ENCODE measurements at places on chromosomes 6 and 20.

DNA sequence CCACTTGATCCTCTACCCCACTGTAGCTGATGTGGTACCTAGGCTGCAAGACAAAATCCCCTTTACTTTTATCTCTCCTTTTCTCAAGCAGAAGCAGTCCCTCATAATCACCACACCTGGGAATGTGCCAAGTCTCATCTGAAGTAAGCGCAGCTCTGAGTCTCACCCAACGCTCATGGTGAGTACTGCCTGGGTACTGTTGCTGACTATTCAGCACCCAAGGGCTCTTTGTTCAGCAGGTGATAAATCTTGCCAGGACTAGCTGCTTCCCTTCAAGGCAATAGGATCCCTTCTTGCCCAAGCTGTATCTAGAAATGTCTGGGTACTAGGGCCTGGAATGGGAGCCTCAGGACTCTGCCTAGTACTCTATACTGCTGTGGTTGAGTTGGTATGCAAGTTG lies 70.9 kb downstream of the GCLC start:
- DNase-seq, result no peak

GRCh38 chr6:1247056-1247455 lies 64.8 kb upstream of the FOXQ1 start:
- DNase-seq, result no peak

DNA sequence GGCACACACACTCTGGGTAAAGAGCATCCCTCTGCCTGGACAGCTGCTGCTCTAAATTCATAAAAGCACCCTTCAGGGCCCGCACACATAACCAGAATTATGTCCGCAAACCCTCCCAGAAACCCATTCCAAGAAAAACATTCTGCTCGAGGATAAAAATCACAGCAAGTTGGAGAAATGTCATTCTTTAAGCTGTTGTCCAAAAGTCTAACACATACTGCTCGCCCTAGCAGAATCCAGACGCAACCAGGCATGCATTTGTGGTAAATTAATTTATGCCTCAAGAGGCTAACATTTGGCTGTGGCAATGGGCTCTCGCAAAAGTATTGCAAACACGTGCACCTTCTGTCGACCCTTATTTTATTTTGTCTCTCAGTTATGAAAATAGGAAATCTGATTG lies 116.1 kb upstream of the INSM1 start:
- DNase-seq, result no peak

DNA sequence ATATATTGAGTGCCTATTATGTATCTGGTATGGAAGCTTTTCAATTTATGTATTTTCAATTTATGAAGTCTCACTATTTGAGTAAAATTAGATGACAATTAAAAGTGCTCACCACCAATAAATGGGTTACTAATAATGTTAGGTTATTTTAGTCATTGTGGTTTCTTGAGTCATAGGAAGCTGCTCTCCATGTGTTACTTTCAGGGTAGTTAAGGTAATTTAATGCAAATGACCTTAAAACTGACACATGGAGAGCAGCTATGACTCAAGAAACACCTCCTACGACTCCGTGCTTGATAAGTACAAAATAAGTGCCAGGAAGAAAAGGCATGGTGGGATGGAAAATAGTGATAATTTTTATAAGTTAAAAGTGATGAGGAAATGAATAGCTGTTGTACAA lies 16.5 kb upstream of the TINAG start:
- DNase-seq, result no peak

GRCh38 chr20:2386516-2387179 lies 5.9 kb downstream of the TGM6 start:
- no peak for DNase-seq

- no peak for DNase-seq
Observed at GRCh38 chr6:48917233-48917632, 545.8 kb downstream of the MMUT start.

DNA sequence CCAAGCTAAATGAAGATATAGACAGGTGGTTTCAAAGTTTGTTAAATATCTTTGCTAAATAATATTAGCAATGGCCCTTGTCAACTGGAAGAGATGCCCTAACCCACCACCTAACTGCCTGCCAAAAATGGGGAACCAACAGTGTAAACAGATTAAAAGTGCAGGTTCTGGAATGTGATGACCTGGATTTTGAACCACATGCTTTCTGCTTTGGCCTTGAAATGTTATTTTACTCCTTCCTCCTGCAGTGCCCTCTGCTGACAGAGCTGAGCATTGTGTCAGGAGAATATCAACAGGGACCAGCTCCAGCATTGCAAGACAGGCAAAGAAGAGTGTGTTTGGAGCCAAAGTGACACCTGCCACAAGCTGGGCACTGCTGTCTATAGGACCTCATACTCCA lies 226.6 kb downstream of the MYLK4 start:
- DNase-seq, result no peak

- no peak for DNase-seq
Observed at GRCh38 chr20:54229566-54230160, 21.8 kb downstream of the PFDN4 start.

DNA sequence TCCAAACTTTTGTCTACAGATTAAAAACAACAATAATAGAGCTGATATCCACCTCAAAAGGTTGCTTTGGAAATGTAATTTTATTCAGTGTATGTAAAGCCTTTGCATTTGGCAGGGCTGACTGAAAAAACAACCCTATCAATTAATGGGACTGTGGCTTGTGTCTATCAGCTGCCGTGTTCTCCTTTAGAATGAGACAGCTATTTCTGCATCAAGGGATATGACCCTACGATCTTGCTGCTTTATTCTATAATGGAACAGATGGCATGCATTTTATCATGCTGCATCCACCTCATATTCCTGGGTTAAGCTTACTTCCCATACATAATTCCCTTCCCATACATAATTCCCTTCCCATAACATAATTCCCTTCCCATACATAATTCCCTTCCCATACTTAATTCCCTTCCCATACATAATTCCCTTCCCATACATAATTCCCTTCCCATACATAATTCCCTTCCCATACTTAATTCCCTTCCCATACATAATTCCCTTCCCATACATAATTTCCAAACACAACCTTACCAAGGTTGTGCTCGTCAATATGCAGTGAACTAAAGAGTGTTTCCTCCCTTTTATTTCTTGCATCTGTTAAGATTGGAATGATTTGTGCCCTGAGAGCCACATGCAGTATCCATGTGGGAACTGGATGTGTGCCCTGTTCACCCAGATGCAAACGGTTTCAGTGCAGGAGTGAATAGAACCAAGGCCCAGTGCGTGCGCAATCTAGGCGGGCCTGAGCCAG lies 26.8 kb downstream of the SERPINB6 start:
- no peak for DNase-seq

Data from T-helper 22 cell (primary cell).